AG04449 (cell line): ENCODE measurements at places on chromosomes 1 and 21.

- no peak for DNase-seq
These were observed 6.8 kb upstream of the PEAR1 start for GRCh38 chr1:156886583-156887281.

- DNase-seq: no peak
These were observed 296.1 kb upstream of the LRRC7 start for GRCh38 chr1:69271587-69272125.

DNA sequence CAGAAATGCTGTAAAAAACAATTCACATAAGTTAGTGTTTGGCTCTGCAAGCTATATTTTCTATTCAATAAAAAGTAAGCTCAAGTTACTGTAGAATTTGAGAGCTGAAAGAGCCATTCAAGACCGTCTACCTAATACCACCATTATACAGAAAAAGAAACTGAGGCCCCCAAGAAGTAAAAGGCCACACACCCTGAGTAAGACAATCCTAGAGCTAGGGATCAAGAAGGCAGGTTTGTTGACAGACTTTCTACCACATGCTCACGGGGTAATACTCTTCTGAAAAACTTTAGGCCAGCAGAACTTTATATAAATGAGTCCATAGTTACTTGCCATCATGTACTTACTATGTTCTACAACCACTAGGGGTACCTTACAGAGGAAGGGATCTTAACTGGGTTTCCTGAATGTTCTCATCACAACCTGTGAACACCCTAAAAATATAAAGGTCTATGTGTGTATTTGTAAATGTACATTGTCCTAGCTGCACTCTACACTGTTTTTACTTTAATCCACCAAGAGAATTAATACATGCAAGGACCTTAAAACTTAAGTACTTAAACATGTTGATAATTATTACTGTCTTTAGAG is 2.7 kb downstream of the PSMG1 start:
- no peak for DNase-seq

DNA sequence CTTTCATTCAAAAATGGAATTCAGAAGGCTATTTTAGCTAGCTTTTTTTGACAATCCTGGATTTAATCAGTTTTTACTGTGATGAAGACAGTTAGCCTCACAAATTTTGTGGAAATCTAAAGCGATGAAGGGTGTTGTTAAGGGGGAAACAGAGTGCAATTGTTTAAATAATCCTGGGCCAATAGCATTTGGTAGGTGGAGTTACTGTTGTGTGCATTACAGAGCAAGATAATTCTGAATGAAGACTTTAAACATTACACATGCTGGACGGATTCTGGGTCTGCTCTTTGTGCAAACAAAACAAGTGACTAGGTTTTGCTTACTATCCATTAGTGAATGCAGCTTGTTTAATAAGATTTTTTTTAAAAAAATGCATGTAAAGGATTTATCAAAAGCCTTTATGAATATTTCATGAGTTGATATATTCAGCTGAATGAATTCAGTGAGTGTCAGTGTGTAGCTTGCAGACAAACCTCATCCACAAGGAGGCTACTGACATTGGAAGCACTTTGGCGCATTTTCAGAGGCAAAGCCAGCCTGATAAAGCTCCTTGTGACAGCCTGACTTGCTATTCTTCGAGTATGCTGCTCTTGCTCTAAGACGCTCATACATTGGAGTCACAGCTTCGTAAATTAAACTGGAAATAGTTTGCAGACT is 199.6 kb downstream of the PDE4B start:
- DNase-seq: no peak

DNA sequence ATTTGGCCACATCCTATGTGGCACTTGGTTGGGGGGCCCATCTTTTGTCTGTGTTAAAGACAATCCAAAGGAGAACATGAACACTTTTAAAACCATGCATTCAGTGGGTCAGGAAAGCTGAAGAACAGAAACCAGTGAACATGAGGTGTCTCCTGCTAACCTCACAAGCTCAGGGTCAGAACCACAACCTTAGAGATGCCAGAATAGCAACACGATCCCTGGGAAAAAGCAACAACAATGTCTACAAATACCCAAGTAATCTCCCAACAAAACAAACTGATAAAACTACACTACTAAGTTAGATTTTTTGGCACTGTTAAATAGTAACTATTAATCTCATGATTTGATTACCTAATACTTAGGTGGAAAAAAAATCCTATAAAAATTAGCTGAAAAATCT is 34.1 kb upstream of the GNG4 start:
- DNase-seq: no peak

GRCh38 chr1:162605225-162605927 is 26.9 kb upstream of the DDR2 start:
- peak; percentile 73 for DNase-seq

GRCh38 chr1:58735586-58735985 is 35.7 kb upstream of the MYSM1 start:
- no peak for DNase-seq

DNA sequence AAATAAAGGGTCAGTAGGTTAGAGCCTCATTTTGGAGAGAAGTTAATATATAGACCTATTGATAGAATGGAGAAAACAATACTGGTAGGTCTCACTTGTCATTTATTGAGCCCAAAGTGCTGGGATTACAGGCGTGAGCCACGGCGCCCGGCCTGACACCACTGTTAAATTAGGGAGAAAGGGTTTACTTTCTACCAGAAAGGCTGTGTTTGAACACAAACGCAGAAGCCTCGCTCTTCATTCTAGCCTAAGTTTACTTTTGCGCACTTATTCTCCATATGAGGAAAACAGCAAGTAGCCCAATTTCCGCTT is 710 bp upstream of the PRPF3 start:
- no peak for DNase-seq

GRCh38 chr1:51570063-51570710 is 46.7 kb upstream of the OSBPL9 start:
- DNase-seq: no peak

DNA sequence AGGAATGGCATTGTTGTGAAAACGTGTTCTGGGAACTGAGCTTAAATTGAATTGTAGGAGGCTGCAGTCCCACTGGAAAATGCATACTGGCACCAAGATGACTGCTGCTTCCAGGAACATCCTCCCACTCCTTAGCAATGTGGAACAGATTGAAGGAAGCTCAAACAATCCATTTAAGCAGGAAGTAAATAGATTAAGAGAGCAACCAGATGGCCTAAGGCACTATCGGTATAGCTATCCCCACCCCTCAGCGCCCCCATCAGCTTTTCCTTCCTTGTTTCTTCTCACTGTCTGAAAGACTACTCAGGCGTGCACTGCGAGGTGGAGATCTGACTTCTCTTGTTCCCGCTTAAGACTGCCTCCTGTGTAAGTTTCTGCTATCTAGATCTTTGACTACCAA is 4.0 kb upstream of the IFI16 start:
- no peak for DNase-seq

- DNase-seq: no peak
These were observed 15.9 kb downstream of the ERRFI1 start for GRCh38 chr1:8010080-8010664.

DNA sequence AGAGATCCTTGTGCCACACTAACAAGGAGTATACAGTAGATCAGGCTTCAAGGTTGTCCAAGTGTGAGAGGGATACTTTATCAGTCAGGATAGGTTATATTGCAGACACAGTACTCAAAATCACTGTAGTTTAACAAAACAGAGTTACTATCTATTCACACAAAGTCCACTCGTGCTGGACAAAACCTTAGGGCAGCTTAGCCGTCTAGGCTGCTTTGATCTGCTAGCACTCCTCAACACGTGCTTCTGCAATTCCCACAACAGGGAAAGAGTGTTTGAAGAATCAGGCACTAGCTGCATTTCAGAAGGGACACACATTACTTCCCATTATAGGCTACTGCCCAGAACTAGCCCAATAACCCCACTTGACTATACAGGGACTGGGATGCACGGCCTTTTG is 39.5 kb downstream of the MEF2D start:
- DNase-seq: no peak

GRCh38 chr1:22399421-22400091 is 52.1 kb upstream of the ZBTB40 start:
- DNase-seq: no peak

- peak; percentile 28 for DNase-seq
These were observed 2.3 kb upstream of the NRAS start for GRCh38 chr1:114718661-114719423.

DNA sequence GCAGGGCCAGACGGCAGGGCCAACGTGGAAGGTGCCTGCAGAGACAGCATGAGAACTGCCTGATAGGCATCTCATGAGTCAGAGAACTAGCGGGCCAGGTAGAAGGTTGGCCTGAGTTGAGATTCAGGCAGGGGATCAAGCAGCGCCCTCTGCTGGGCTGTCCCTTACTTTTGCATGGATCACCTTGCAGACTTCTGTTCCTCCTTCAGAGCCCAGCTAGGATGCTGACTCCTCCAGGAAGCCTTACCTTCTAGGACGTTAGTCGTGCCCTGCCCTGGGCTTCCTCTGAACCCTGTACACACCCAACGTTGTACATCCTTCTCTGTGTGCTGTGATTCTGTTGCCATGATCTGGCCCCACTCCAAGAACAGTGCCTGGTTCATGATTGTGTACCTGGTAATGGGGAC is 231.3 kb upstream of the VAMP3 start:
- DNase-seq: no peak

GRCh38 chr1:201426479-201427310 is 5.2 kb upstream of the TNNI1 start:
- DNase-seq: no peak

GRCh38 chr1:15153184-15153841 is at the start of gene TMEM51:
TSS of gene TMEM51 (plus strand) at chr1:15153747. CDS start at chr1:15215088, 61,341 bp downstream.
- no peak for DNase-seq

GRCh38 chr1:201119206-201120197 is 7.3 kb upstream of the CACNA1S start:
- DNase-seq: no peak

DNA sequence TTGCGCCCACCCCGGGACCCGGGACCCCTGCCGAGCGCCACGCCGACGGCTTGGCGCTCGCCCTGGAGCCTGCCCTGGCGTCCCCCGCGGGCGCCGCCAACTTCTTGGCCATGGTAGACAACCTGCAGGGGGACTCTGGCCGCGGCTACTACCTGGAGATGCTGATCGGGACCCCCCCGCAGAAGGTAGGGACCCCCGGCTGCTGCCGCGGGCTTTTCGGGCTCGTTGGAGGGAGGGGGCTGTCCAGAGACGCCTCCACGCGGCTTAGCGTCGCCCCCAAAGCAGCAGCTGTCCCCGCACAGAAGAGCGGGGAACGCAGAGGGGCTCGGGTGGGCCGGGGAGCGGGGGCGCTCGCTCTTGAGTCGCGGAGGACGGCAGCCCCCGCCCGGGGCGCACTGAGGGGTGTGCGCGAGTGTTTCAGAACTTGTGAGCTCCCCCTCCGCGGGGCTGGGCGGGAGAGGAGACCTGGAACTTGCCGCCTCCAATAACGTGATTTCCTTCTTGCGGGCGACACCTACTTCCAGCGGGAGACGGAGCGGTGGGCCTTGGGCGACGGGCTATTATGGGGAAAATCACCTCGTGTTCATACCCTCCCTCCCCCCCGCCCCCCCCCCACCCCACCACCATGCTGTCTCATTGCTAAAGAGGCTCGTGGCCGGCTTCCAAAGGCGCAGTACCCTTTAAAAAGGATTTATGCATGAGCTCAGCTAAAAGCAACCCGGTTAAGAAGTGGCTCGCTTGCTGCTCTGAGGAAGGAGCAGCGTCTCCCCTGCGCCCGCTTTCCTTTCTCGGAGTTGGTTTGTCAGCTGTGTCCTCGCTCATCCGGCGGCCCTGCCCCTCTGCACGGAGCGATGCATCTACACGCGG is 664 bp downstream of the BACE2 start:
- no peak for DNase-seq

GRCh38 chr1:1917995-1918900 is 831 bp downstream of the TMEM52 start:
- DNase-seq: no peak

DNA sequence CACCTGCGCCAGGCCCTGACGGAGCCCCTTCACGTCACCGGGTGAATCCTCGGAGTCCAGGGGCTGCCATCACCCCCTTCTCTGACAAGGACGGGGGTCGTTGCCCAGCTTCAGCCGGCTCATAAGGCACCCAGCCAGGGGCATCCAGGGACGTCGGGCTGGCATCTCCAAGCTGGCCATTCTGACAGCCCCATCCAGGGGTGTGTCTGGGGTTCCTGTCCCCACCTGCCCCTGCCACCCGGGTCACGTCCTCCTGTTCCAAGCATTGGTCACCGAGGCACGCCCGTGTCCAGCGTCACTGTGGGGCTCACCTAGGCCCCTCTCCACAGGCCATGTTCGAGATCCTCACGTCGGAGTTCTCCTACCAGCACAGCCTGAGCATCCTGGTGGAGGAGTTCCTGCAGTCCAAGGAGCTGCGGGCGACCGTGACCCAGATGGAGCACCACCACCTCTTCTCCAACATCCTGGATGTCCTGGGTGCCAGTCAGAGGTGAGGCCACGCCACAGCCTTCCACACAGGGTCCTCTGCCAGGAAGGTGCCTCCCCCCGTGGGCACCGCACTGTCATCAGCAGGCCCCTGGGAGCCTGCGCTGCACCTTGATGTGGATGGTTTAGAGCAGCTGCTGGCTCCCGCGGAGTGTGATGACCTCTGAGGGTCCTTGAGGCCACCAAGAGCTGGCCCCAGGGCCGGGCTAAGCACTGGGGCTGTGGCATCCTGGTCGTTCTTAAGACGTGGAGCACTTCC is 14.8 kb downstream of the ARHGEF16 start:
- DNase-seq: no peak

DNA sequence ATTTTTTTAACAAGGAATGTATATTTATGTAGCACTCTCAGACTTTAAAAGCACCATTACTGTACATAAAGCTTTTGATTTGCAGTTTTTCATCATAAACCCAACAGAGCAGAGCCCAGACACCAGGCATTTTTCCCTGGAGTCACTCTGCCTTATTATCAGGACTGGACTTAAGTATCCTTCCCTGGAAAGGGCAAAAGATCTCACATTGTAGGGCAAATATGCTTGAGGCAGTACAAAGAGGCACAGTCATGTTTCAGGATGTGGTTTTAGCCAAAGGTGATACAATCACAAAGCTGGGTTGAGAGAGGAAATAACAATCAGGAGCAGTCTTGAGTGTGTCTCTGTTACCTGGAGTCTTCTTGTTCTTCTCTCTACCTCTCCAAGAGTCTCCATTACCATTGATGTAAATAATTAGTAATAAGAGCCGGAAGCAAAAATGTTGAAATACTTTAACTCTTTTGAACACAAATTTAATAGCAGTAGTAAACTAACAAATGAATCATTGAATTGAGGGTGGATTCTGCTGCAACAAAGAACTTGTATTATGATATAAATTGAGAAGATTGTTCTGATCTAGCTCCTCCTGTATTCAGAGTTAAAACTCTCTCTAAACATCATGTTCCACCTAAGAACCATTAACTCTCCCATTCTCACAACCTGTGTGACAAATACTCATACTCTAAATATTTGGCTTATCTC is 160.5 kb downstream of the LTN1 start:
- no peak for DNase-seq
